Testis (tissue), 5 donors: ENCODE measurements at places on chromosomes 1 and 21. TPM values are rescaled to one million over a fixed set of nuclear protein-coding genes. Genes with fewer than 3 reads are reported as not detected.
A peak's percentile ranks its signal among the peaks of the same experiment; 100 is the strongest.

- no peak overlapping the region for H3K27ac ChIP-seq
- no peaks in the 10 kb centered on the region for H3K27me3 ChIP-seq
- H3K36me3 ChIP-seq, result no peaks in the 10 kb centered on the region
- DNase-seq, result peak; percentile 40
- no peak overlapping the region for H3K4me3 ChIP-seq
Measured at GRCh38 chr1:204307334-204307883, 52.3 kb downstream of the PLEKHA6 start.

DNA sequence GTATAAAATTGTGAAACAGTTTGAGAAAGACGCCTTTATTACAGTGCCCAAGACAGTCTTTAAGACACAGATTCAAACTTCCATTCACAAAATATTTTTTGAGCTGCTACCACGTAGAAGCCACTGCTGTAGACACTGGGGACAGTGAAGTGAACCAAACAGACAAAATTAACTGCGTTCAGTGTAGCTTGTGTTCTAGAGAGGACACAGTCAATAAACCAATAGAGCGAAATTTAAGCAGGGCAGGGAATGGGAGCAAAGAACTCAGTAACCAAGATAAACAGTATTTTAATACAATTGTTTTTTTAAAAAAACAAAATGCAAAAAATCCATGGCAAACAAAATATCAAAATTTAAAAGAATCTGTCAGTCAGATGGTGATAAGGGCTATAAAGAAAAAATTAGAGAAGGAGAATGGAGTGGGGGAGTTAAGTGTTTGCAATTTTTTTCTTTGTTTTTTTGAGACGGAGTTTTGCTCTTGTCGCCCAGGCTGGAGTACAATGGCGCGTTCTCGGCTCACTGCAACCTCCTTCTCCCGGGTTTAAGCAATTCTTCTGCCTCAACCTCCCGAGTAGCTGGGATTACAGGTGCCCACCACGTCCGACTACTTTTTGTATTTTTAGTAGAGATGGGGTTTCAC is 719 bp upstream of the PARS2 start:
- H3K4me3 ChIP-seq, result peak overlapping the region; percentile 44
- DNase-seq, result no peak
- no peaks in the 10 kb centered on the region for H3K27me3 ChIP-seq
- H3K36me3 ChIP-seq, result no peaks in the 10 kb centered on the region
- peaks cover 7% of the 10 kb centered on the region for H3K4me1 ChIP-seq

ANGEL2 gene
- 20.3 TPM for polyA plus RNA-seq

DNA sequence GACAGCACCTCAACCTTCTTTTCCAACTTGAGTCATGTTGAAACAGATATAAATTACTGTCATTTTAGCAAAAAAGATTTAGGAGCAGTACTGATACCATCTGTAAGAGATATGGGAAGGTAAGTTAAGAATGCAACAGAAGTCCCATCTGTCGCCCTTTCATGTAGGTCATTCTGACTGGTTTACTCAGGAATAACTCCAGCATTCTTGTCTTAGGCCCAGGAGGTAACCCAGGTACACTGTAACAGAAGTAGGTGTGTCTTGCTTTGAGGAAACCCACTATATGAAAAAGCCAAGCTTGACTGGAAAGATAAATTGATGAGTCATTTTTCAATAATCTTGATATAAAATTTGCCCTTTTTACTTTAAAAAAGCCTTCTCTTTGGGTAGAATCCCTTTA is 35.4 kb downstream of the PGM1 start:
- no peaks in the 10 kb centered on the region for H3K27me3 ChIP-seq
- no peak overlapping the region for H3K4me3 ChIP-seq
- H3K4me1 ChIP-seq, result no peaks in the 10 kb centered on the region

RXFP4 gene
- polyA plus RNA-seq, result not detected

DDAH1 gene
- polyA plus RNA-seq, result 45.3 TPM

- H3K4me1 ChIP-seq, result no peaks in the 10 kb centered on the region
- H3K27ac ChIP-seq, result no peak overlapping the region
- H3K27me3 ChIP-seq, result no peaks in the 10 kb centered on the region
- no peak for DNase-seq
- no peak overlapping the region for H3K4me3 ChIP-seq
- no peaks in the 10 kb centered on the region for H3K36me3 ChIP-seq
Measured at GRCh38 chr1:51306950-51307349, 23.4 kb downstream of the TTC39A start.

SPRR1A gene
- not detected for polyA plus RNA-seq

CDC73 gene
- 31.4 TPM for polyA plus RNA-seq

GRCh38 chr1:27662707-27663393 is 9.1 kb downstream of the IFI6 start:
- no peak overlapping the region for H3K27ac ChIP-seq
- H3K4me3 ChIP-seq, result no peak overlapping the region
- H3K27me3 ChIP-seq, result no peaks in the 10 kb centered on the region
- H3K36me3 ChIP-seq, result no peaks in the 10 kb centered on the region
- DNase-seq, result peak; percentile 93

AK2 gene
- 144 TPM for polyA plus RNA-seq

GRCh38 chr1:4709641-4710040 is 55.2 kb downstream of the AJAP1 start:
- no peak overlapping the region for H3K4me3 ChIP-seq
- no peaks in the 10 kb centered on the region for H3K36me3 ChIP-seq
- no peaks in the 10 kb centered on the region for H3K27me3 ChIP-seq
- DNase-seq, result no peak
- no peaks in the 10 kb centered on the region for H3K4me1 ChIP-seq

DNA sequence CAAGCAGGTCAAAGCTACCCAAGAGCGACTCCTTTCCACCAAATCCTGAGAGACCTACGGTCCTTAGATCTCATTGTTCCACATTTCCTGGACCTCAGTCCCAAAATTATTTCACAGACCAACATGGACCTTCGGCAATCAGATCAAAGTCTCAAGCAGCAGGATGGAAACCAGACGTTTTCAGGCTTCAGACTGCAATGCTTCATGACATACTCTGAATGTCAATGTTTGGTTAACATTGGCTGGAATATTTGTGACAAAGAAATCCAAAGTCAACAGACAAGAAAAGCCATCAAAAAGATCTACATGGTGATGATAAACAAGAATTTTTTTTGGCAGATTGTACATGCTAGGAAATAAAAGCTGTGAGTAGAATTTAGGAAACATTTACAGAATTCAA is 1057.3 kb downstream of the ADGRL2 start:
- no peak overlapping the region for H3K4me3 ChIP-seq
- DNase-seq, result no peak
- H3K4me1 ChIP-seq, result no peaks in the 10 kb centered on the region
- no peaks in the 10 kb centered on the region for H3K36me3 ChIP-seq

TFB2M gene
- 15.7 TPM for polyA plus RNA-seq

GRCh38 chr1:1759456-1760344 is 18.6 kb downstream of the NADK start:
- no peaks in the 10 kb centered on the region for H3K36me3 ChIP-seq
- peaks cover 12% of the 10 kb centered on the region for H3K4me1 ChIP-seq
- DNase-seq, result no peak
- H3K4me3 ChIP-seq, result no peak overlapping the region
- no peak overlapping the region for H3K27ac ChIP-seq
